ENCODE measurements at places on chromosomes 4 and X.

GRCh38 chrX:154797006-154797405 is 8.3 kb downstream of the MPP1 start:
- no peak overlapping the region for H3K27ac ChIP-seq
- no peak overlapping the region for H3K4me3 ChIP-seq
- peaks cover 9% of the 10 kb centered on the region for H3K4me1 ChIP-seq
- no peak for DNase-seq
- H3K27me3 ChIP-seq: no peaks in the 10 kb centered on the region

DNA sequence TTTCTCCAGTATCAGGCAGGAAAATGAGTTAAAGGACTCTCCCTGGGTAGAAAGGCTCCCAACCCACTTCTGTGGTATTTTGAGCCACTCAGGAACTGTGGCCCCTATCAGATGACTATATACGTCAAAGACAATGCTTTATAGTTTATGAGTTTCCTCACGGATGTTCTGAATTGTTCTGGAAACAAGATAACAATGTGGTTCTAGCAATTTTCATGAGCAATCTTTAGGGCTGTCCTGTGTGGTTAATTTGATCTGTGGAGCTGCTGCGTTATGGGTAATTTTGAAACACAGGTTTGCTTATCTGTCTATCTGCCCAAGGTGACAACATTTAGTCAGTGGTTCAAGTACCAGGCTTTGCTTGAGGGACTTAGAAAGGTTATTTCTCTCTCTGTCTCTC is 46.7 kb upstream of the IL2 start:
- no peaks in the 10 kb centered on the region for H3K36me3 ChIP-seq
- H3K27ac ChIP-seq: no peak overlapping the region
- no peak overlapping the region for H3K4me3 ChIP-seq
- H3K27me3 ChIP-seq: no peaks in the 10 kb centered on the region
- no peak for DNase-seq
- H3K4me1 ChIP-seq: no peaks in the 10 kb centered on the region

GRCh38 chr4:20172070-20172760 is 79.5 kb upstream of the SLIT2 start:
- DNase-seq: no peak
- no peaks in the 10 kb centered on the region for H3K27me3 ChIP-seq
- H3K27ac ChIP-seq: no peak overlapping the region
- no peaks in the 10 kb centered on the region for H3K36me3 ChIP-seq

GRCh38 chr4:153747406-153747955 is 12.3 kb downstream of the RNF175 start:
- no peak overlapping the region for H3K4me3 ChIP-seq
- H3K4me1 ChIP-seq: no peaks in the 10 kb centered on the region
- H3K27ac ChIP-seq: no peak overlapping the region
- H3K36me3 ChIP-seq: no peaks in the 10 kb centered on the region

DNA sequence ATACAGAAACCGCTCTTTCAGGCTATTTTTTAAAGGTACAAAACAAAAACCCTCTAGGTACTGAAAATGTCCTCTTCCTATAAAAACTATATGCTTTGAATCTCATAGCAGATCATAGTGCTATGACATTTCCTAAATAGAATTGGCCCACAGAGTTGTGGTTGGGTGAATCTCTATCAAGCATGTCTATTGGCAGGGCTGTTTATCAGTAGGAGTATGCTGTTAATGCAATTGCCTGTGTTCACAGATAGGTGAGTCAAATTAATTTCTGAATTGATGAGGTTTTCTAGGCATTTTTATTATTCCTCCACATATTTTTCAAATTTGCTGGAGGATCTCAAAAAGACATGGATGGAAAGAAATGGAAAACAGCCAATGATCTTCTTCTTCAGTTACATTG is 73.9 kb downstream of the QRFPR start:
- no peaks in the 10 kb centered on the region for H3K27me3 ChIP-seq
- H3K4me1 ChIP-seq: no peaks in the 10 kb centered on the region
- no peaks in the 10 kb centered on the region for H3K36me3 ChIP-seq
- DNase-seq: no peak
- no peak overlapping the region for H3K4me3 ChIP-seq

GRCh38 chr4:55272589-55272988 is 73.5 kb upstream of the SRD5A3 start:
- H3K4me1 ChIP-seq: no peaks in the 10 kb centered on the region
- no peak overlapping the region for H3K27ac ChIP-seq
- no peaks in the 10 kb centered on the region for H3K27me3 ChIP-seq
- no peaks in the 10 kb centered on the region for H3K36me3 ChIP-seq

All from thymus (tissue), 14 donors.